ENCODE measurements at places on chromosomes 11 and 22.

GRCh38 chr11:107741044-107741823, 29.4 kb upstream of the SLN start:
- no peak for DNase-seq

DNA sequence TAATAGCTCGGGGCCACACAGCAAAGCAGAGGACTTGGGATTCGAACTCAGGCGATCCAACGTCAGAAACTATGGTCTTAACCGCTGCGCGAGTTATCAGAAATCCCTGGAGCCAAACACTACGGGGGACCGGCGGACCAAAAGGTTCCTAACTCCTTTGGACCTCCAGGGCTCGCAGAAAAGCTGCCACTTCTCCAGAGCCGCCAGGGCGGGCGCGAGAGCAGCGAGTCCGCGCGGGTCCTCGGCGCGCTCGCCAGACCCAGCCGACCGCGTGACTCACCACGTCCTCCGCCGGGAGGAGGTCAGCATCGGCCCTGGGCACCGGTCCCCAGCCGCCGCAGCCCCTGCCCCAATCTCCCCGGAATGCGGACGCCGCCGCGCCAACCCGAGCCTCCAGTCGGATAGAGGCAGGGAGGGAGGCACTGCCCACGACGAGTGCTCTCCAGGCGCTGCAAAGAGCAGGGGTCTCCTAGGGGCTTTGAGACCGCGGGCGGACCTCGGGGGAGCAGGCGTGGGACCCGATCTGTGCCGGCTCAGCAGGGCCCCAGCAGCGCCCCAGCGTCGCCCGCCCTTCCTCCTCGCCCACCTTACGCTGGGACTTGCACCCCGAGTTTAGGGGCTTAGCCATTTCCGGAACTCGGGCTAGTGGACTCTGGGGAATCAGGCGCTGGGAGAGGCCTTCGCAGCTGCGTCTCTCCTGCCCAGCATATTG, 6.2 kb upstream of the ALX4 start:
- DNase-seq, result no peak

GRCh38 chr11:109783840-109784239, 309.4 kb upstream of the ZC3H12C start:
- no peak for DNase-seq

- no peak for DNase-seq
These were observed 69.4 kb downstream of the BUD13 start for GRCh38 chr11:116703421-116703820.

- DNase-seq, result no peak
These were observed 24.5 kb downstream of the DUSP8 start for GRCh38 chr11:1547467-1548098.

DNA sequence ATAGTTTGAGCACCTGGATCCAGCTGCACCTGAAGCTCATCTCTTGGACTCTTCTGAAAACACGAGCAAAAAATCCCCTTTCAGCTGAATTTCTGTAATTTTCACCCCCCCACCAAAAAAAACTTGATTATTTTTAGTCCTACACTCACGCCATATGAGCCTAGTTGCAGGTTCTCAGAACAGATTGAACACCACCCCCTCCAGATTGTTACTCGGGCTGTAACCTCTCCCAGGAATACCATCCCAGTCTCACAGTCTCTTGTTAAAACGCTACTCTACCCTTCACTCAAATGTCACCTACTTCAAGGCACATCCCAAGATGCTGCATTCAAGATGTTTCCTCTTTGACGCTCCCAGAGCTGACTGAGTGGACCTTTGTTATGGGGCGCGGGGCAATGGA, 96.3 kb upstream of the PRDM11 start:
- DNase-seq, result no peak

- no peak for DNase-seq
These were observed 48.7 kb downstream of the CWC15 start for GRCh38 chr11:94924612-94925011.

- DNase-seq, result no peak
These were observed 88.7 kb upstream of the DRD2 start for GRCh38 chr11:113563766-113564526.

DNA sequence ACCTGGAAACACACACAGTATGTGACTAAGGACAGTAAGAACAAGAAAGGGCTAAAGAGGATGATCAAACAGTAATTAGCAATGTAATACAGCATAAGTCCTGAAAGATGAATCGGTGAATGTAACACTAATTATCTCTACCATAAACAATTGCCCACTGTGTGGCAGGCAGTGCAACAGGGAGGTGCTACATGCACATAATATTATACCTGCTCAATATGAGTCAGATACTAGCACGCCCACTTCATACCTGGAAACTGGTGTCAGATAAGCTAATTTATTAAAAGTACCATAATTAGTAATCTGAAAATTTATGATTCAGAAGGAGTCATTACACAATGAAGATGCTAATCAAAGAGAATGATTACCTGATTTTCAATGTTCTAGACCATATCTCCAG, 14.9 kb downstream of the CASP12 start:
- no peak for DNase-seq

DNA sequence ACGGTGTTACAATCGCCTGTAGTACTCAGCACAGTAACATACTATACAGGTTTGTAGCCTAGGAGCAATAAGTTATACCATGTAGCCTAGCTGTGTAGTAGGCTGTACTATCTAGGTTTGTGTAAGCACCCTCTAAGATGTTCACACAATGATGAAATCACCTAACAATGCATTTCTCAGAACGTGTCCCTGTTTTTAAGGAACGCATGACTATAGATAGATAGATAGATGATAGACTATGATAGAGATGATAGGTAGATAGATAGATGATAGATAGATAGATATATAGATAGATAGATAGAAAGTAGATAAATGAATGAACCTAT, 203.9 kb downstream of the FAM76B start:
- DNase-seq, result no peak

DNA sequence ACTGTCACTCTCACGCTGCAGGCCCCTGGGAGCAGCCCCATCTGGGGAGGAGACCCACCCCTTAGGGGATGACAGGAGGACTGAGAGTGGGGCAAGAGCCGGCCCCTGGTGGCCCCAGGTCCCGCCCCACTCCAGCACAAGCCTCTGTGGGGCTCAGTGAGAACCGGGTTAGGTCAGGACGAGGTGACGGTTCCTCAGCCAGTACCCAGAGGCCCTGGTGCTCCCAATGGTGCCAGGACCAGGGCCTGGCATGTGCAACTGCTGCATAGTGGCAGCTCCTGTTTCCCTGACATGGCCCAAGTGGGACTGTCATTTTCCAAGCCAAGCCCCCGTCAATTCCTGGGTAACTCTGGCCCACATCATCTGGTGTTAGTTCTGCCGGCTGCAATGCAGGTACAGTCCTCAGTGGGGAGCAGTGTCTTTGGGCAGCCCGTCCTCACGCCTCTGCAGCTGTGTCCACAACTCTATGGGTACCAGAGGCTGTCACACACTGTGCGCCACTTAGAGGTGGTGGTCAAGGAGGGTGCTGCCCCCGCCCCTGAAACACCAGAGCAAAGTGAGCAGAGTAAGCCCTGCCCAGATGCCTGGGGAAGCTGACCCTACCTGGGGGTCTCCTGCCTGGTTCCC, 15.9 kb downstream of the CHID1 start:
- no peak for DNase-seq

DNA sequence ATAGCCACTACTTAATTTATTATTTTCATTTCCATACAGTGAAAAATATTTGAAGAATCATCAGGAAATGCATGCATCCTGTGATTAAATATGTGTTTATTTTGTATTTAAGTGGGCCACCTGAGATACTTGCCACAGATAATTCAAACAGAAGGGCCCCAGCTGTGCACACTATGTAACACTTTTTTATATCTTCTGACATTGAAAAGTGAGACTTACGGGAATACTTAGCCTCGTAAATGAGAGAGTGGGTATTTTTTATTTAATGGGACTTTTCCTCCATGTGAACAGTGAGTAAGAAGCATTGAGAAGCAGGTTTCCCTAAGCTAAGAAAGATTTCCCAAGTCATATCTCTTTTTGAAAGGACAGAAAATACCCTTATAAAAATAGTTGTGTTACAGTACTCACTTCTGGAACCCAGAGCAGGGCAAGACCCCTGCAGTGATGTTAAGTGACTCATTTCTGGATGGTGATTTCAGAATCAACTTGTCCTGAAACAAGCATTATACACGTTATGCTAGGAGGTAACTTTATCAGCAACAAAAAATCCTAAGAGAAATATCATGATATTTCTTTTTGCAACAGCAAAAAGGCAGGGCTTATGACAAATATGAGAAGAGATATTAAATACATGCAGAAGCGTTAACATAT, 478.1 kb upstream of the CHORDC1 start:
- DNase-seq, result no peak

DNA sequence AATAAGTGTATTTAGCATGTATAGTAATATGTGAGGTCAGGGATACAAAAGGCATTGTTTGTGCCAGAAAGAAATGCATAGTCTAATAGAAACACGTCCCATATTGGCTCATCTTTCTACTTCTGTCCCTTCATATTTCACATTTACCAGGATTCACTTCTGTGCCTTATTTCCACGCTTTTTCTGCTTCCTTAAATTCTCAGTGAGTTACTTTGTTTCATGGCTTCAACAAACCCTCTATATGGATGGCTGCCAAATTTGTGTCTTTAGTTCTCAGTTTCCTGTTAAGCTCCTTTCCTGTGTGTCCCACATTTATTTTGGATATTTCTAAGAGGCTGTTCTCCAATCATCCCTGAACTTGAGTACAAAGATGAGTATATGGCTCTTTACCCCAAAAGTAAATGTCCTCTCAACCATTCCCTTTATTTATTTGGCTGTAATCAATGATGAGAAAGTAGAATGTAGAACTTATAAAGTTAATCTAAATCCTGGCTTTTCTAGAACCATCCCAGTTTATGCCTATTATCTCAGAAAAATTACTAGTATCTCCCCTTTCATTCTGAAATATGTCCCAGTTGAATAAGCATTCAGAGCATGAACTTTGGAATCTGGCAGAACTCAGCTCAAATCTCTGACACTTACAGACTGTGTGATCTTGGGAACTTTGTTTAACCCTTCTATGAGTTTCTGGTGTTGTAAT, 23.5 kb downstream of the OR8B12 start:
- no peak for DNase-seq

DNA sequence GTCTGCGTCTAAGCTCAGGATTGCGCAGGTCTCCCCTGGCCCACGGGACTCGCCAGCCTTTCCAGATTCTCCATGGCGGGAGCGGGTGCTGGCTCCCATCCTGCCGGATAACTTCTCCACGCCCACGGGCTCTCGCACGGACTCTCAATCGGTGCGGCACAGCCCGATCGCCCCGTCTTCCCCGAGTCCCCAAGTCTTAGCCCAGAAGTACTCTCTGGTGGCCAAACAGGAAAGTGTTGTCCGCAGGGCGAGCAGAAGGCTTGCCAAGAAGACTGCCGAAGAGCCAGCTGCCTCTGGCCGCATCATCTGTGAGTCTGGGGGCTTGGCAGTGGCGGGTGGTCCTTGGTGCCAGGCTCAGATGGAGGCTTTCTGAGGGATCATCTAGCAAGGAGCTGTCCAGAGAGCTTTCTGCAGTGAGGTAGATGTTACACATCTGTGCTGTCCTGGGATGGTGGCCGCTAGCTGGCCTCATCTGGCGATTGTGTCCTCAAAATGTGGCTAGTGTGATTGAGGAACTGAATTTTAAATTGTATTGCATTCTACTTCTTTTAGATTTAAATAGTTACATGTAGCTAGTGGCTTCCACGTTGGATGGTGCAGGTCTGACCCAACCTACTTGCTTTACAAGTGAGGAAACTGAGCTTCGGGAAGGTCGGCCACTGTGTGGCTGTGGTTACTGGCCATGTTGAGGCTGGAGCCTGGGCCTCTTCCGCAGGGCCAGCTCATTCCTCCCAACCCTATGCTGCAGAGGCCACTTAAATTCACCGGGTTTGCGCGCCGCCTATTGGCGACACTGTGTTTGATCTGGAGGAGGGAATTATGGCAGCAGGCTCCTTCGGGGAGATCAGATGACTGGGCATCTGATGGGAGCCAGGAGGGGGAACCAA, 6.7 kb downstream of the INCENP start:
- DNase-seq, result no peak

DNA sequence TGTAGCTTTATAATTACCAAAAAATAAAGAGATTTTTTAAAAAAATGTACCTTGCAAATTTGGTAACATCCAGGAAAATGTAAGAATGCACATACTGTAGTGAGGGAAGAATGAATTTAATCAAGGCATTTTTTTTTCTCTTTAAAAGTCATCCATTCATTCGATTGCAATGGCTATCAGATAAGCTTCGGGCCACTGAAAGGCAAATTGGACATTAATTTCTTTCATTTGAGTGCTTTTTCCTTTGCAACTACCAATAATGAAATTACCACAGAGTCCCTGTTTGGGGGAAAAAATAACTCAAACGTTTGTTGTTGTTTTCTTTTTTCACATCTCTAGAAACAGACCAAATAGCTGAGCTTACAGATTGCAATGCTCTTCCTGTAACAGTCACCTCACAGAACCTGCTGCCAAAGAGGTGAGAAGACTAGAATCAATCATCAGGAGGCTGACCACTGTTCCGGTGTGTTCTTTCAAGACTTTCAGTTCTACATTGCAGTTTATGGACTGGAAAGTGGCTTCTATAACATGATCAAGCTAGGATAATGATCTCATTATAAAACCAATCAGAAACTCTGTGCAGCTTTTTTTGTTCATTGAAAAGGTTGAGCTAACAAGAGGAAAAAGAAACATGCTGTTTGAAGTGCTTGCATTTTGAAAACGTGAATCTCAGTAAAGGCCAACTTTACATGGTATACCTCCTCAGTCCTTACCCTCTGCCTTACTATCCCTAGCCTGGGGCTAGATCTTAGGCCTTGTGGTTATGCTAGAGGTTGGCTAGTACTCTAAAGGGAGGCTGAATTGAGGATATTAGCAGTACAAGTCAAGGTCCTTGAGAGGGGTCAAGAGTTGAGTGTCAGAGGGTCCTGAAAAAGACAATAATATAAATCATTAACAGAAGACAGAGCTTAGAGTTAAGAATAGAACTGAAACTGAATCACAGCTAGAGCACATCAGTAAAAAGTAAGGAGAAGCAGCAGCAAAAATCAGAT, 1276.1 kb downstream of the LRRC4C start:
- DNase-seq, result no peak

DNA sequence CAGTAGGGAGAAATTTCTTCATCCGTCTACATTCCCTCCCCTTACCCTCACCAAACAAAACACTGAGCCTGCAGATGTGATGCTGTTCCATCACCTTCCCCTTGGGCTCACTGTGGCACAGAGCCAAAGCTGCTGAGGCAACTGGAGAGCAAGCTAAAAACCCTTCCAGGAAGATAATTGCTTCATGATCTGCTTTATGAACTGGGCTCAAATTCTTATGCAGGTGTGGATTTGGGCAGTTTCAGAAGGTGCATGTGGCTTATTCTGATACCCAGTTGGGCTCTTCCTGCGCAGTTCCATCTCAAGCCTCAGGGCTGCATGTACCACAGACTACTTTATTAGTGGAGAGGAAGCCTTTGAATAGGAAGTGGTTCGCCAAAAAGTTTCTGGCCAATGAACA, 58.3 kb downstream of the AAMDC start:
- DNase-seq, result peak; percentile 69

GRCh38 chr11:122162095-122162494, 46.1 kb upstream of the BLID start:
- DNase-seq, result no peak

- DNase-seq, result no peak
These were observed 262.3 kb upstream of the CADM1 start for GRCh38 chr11:115766561-115766960.
